ENCODE measurements at places on chromosomes 11 and 22.
A peak's percentile ranks its signal among the peaks of the same experiment; 100 is the strongest.

DNA sequence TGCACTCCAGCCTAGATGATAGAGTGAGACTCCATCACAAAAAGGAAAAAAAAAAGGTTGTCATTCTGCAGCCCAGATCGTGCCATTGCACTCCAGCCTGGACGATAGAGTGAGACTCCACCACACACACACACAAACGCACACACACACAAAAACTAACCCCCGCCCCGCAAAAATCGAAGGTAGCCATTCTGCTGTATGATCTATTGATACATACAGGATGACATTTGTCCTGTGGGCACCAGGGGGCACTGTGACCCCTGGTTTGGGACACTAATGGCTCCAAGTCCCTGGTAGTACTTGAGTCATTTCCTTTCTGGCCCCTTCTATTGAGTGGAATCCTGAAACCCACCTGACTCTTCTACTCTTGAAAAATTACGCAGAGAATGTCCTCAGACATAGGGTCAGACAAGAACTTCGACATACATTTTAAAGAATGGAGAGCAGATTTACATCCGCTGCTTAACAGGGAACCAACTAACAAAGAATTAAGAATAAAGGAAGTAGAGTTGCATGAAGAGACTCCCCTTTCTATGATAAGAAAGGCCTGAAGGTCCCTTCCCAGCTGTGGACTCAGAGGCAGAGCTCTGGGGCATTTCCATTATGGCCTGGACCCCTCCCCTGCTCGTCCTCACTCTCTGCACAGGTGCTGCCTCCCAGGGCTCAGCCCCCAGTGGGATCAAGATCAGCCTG, 35.0 kb upstream of the PRAME start:
- peak; percentile 38 for DNase-seq

DNA sequence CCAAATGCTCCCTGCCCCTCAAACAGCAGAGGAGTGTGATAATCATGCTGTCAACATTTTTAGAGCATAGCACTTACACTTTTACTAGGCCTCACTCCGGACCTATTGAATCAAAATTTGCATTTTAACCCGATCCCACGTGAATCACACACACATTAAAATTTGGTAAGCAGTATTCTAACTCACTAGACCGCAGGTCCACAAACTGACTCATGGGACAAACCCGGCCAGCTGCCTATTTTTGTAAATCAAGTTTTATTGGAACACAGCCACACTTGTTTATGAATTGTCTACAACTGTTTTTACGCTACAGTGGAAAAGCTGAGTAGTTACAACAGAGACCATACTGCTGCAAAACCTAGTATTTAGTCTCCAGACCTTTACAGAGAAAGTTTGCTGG, 43.3 kb downstream of the SNX19 start:
- no peak for DNase-seq

DNA sequence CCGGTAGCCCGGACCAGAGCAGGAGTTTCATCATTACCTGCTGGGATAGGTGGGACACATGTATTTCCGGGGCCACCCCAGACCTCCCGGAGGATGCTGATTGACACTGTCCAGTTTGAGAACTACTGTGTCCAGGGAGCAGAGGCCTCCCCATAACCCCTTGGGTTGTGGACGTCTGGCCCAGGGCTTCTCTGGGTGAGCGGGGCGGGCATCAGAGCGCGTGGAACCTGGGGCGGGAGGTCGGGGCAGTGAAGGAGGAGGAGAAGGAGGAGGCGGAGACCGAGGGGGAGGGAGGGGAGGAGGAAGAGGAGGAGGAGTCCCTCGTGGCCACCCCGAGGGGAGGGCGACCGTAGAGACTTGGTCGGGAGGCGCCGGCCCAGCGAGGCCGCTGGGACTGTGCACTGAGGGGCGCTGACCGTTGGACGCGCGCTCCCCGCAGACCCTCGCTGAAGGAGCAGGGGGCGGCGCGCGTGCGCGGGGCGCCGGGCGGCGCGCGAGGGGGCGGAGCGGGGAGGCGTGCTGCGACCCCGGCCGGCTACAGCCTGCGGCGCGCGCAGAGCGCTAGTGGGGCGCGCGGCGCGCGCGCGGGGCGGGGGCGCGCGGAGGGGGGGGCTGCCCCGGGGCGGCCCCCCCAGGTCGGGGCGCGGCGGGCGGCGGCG, at the start of gene GRK3:
GRK3 (plus strand) TSS at position 356 of the 659 bp plus-strand sequence. CDS start 366 bp downstream, outside the sequence.
- peak; percentile 38 for DNase-seq

GRCh38 chr11:13859892-13860291, 102.6 kb upstream of the SPON1 start:
- DNase-seq: no peak

- no peak for DNase-seq
These were observed 574.4 kb downstream of the OPCML start for GRCh38 chr11:132957881-132958280.

DNA sequence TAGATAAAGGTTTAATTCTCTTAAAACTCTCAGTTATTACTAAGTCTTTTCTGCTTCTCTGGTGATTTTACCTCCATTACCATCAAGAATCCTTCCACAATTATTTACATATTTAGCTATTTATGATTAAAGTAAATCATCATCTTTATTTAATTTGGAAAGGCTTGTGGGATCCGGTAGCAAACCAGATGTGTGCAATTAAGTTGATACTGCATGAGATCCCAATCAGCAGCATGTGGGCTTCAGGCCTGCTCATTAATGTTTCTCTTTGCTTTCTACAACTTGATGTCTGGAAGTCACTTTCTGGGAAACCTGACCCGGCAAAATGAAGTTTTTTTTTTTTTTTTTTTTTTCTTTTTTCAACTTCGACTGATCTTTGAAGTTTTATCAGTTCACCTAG, 558.4 kb upstream of the ANO5 start:
- no peak for DNase-seq

GRCh38 chr11:5923427-5923776, 18.6 kb upstream of the OR56A3 start:
- DNase-seq: no peak

DNA sequence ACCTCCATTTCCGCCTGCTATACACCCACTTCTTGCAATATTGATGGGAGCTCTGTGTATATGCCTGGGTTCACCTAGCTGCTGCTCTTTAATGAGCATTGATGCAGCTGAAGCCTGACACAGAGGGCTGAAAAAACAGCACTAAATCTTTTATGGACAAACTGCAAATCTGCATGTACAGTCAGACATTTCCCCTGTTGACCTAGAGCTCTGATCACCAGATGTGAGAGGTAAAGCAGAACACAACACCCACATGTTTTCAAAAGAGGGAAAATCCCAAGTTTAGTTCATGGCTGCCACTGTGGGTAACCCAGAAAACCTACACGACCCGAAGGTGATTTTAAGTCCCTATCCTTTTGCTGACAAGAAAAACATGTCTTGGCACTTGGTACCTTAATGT, 303.0 kb upstream of the PITPNB start:
- DNase-seq: no peak

GRCh38 chr11:33377412-33378370, 120.5 kb downstream of the HIPK3 start:
- DNase-seq: no peak

GRCh38 chr11:118180300-118180703, 3.9 kb upstream of the SCN2B start:
- no peak for DNase-seq

GRCh38 chr11:133825666-133826065, 19.6 kb downstream of the SPATA19 start:
- no peak for DNase-seq

DNA sequence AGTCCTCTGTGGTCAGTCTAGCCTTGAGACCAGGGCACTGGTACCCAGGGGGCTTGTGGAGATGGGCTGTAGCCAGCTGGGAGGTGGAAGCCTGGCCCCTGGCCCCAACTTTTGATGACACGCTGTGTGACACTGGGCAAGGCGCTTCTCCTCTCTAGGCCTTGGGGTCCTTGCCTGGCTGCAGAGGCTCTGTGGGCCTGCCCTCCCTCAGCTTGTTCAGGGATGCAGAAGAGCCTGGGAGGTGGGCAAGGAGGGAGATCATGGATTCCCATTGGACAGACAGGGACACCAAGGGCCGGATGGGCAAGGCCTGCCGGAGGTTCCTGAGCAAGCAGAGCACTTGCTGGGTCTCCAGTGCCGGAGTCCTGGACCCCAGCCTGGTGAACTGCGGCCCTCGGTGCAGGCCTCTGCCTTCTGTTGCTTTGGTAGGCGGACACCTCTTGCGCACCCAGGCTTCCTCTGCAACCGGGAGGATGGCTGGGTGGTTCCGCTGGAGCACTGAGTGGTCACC, 1.3 kb upstream of the PPP2R5B start:
- DNase-seq: no peak

GRCh38 chr22:46788441-46789172, 26.2 kb downstream of the TBC1D22A start:
- DNase-seq: no peak

GRCh38 chr11:75323609-75324008, 27.9 kb downstream of the ARRB1 start:
- DNase-seq: no peak

Data from stimulated activated CD4-positive, alpha-beta T cell treated with anti-CD3 and anti-CD28 coated beads, Interleukin-15, amount 100 ng/mL, for 48 hours (primary cell).